Heart left ventricle (tissue), 16 donors: ENCODE measurements at places on chromosomes 6 and 20. TPM values are rescaled to one million over a fixed set of nuclear protein-coding genes. Genes with fewer than 3 reads are reported as not detected.

ANKRD66 gene
- total RNA-seq: not detected

SAYSD1 gene
- 10.5 TPM for total RNA-seq

GRCh38 chr20:3235666-3236324 lies 3.2 kb downstream of the SLC4A11 start:
- H3K4me1 ChIP-seq: peaks cover 12% of the 10 kb centered on the region
- no peak overlapping the region for H3K4me3 ChIP-seq
- peaks cover 38% of the 10 kb centered on the region for H3K27me3 ChIP-seq
- no peaks in the 10 kb centered on the region for H3K36me3 ChIP-seq

- DNase-seq: no peak
- H3K36me3 ChIP-seq: no peaks in the 10 kb centered on the region
- H3K4me1 ChIP-seq: no peaks in the 10 kb centered on the region
- no peak overlapping the region for H3K4me3 ChIP-seq
Measured at GRCh38 chr6:51626391-51626790, 461.0 kb downstream of the PKHD1 start.
